T1000 (cell line): ENCODE measurements at places on chromosomes 6 and 20.

- no peak for DNase-seq
Observed at GRCh38 chr6:39143238-39143930, 28.4 kb upstream of the SAYSD1 start.

- DNase-seq, result no peak
Observed at GRCh38 chr6:130671119-130671518, 156.1 kb upstream of the SMLR1 start.

GRCh38 chr20:17202673-17203072 lies 24.2 kb upstream of the PCSK2 start:
- DNase-seq, result no peak

DNA sequence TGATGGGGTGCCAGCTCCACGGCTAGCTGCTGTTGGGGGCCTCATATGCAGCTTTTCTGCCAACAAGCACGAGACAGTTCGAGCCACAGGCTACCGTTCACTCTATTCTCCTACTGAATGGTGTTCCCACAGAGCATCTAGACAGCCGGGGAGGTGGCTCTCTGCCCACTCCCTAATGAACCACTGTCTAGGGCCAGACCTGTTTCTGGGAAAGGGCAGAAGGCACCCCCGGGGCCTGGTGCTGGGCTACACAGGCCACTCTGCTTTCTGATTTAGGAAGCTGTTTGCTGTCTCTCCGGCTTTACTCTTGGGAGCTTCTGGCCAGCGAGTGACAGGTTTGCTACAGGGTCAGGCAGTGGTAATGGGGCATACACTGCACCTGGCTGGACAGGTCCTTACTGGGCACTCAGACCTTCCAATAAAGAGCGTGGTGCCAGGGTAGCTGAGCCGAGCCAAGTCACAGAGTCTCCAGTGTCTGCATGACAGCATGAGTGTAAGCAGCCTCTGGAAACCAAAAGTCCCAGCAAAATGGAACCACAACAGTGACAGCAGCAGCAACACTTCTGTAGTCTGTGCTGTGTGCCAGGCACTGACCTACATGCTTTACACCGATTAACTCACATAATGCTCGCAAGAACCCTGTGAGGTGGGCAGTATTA lies 8.4 kb downstream of the CCDC167 start:
- no peak for DNase-seq

- DNase-seq, result no peak
Observed at GRCh38 chr20:17617868-17618672, 48.2 kb downstream of the DSTN start.

DNA sequence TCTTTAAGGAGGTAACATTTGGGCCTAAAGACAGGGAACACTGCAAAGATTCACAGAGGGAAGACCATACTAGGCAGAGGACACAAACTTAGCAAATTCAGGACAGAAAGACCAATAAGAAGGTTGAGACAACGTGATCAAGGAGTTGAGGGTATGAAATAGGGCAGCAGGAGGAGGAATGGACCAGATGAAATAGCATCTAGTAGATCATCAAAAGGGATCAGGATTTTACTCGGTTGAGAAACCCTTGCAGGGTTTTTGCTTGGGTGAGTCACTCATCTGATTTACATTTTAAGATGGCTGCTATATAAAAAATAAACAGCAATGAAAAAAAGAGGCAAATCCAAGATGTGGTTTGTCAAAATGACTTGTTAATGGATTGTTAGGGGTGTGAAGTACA lies 4.7 kb downstream of the BCLAF1 start:
- DNase-seq, result no peak

- no peak for DNase-seq
Observed at GRCh38 chr6:130997061-130997753, 65.8 kb downstream of the EPB41L2 start.

DNA sequence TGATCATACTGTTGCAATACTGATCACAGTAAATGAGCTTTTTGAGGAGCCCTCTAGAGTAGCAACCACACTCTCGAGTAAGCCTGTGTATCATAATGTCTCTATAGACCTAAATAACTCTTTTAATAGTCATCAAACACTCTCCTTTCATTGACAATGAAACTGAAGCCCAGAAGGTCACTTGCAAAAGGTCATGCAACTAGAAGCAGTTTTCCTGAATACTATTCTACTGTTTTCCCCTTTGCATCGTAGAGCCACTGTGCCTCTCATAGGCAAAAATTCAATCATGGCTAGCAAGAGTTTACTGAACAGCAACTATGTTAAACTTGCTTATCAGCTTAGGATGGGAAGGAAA lies 105.3 kb downstream of the HIVEP2 start:
- DNase-seq, result no peak

- no peak for DNase-seq
Observed at GRCh38 chr20:45038745-45039474, 62.0 kb downstream of the KCNS1 start.

GRCh38 chr6:157150076-157150475 lies 173.2 kb downstream of the TMEM242 start:
- DNase-seq, result peak; percentile 14

DNA sequence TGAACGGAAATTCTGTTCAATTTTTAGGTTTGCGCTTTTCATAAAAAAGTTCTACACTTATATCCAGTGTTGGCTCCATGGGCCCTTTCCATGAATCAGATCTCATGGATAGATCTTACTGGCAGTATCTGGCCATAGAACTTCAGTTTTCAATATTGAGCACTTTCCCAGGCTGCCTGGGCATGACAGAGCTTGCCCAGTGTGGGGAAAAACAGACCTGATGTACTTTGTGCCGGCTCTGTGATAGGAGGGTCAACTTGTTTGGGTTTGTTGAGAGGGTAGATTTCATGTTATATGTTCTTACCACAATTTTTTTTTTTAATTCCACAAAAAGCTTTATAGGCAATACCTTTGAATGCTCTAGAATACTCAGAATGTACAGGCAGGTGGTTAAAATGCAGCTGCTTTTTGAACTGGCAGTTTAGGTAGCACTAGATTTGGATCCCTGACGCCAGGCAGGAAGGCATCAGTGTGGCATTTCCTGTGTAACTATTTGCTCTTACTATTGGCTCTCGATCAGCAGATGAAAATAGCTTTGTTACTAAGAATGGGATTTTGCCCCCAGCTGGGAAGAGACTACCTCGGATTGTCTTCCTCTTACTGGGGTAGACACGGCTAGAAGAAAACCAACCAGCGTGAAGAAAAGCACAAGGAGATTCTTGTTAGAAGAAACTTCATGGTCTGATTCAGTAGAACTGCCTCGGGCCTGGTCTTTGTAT lies 404.9 kb upstream of the SOX4 start:
- no peak for DNase-seq

GRCh38 chr6:155194399-155194798 lies 69.4 kb upstream of the CLDN20 start:
- DNase-seq, result no peak

GRCh38 chr6:65638047-65638831 lies 68.8 kb downstream of the EYS start:
- no peak for DNase-seq

- DNase-seq, result no peak
Observed at GRCh38 chr20:1790386-1790785, 104.8 kb upstream of the SIRPA start.

DNA sequence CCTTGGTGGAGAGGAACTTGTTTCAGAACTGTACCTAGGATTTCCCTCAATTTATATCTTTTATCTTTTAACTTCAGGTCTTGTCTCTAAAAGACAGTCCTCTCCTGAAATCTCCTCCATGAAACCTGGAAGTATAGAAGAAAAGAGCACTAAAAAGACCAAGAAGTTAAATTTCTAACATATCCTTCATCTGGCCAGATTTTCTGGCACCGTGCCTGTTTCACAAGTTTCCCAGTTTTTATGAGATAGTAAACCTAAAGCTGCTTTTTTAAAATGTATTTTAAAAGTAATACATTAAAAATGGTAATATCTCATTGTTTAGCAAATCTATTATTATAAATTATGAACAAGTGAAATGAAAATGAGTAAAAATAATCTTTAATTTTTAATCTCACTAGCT lies 348.3 kb upstream of the RSPO3 start:
- DNase-seq, result no peak

GRCh38 chr6:111792914-111793700 lies 80.1 kb downstream of the FYN start:
- no peak for DNase-seq

DNA sequence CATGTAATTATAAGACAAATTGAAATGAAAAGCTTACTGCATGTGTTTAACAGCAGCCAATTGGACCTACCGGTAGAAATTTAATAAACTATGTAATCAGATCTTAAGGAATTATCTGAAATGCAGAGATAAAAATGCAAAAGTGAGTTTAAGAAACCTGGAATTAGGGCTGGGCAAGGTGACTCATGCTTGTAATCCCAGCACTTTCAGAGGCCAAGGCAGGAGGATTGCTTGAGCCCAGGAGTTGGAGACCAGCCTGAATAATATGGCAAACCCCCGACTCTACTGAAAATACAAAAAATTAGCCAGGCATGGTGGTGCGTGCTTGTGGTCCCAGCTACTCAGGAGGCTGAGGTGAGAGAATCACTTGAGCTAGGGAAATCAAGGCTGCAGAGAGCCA lies 74.1 kb downstream of the HFE start:
- no peak for DNase-seq

- DNase-seq, result no peak
Observed at GRCh38 chr20:41141153-41141815, 3.9 kb downstream of the PLCG1 start.

GRCh38 chr6:5030596-5031136 lies 26.8 kb upstream of the RPP40 start:
- no peak for DNase-seq

- DNase-seq, result no peak
Observed at GRCh38 chr20:59165891-59166709, 2.5 kb downstream of the ZNF831 start.

GRCh38 chr6:129212081-129212480 lies 329.1 kb downstream of the LAMA2 start:
- DNase-seq, result no peak

DNA sequence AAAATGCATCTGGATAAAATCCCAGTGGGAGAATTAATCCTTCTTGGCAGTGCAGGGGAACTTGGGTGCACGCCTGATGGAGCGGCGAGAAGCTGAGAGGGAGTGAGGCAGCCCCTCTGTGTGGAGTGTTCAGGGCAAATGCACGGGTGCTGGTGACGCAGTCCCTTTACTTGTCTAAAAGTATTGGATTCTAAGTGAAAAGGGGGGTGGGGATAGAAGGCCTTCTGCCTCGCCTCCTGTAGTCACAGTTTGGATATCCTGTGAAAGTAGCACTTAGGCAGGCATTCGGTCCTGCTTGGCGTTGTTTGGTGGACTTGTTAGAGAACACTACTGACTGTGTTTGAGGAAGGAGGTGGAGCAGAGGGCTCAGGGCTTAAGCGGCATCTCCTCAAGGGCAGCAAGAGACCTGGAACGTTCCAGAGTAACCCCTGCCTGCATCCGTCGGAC lies 39.3 kb downstream of the PHACTR3 start:
- DNase-seq, result no peak
